ENCODE measurements at places on chromosomes 4 and X.

- no peak for DNase-seq
Measured at GRCh38 chr4:136680761-136681160, 851.5 kb downstream of the PCDH18 start.

DNA sequence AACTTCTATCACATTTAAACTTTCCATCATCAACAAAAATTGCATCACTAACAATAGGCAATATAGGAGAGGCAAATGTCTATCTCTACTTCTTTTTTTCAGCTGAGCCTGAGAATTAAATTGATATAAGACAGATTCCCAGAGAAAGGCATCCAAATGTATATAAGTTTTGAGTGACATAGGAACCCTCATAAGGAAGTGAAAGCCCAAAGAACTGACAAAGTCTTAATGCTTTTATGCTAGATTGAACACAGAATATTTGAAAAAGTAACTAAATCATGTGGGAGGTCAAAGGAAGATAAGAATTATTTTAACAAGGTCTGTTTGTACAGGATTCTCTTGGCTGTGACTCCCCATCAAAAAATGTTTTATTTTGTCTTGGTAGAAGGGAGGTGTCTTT is 714.9 kb downstream of the GRXCR1 start:
- DNase-seq = no peak

DNA sequence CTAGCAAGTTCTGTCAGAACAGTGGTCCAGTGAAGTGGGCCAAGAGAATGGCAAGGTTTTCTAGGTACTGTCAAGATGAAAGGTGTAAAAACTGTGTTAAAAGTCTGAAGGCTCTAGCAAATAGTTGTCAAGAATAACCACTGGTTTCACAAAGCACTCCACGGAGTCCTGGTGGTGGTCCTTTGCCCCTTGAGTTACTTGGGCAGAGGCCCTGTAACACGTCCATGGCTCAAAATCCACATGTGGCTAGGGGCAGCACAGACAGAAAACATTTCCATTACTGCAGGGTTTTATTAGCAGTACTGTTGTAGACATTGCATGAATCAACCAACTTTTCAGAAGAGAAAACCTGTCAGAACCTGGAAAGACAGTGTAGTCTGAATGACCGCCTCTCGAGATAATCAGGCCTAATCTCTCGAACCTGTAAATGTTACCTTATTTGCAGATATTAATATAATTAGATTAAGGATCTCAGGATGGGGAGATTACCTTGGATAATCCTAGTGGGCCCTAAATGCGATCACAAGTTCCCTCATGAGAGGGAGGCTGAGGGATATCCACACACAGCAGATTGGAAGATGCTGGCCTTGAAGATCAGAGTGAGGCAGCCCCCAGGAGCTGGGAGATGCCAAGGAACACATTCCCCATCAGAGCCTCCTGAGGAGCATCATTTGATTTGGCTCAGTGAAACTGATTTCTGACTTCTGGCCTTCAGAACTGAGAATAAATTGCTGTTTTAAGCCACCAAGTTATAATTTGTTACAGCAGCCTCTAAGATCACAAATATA is 34.7 kb downstream of the ERVMER34-1 start:
- no peak for DNase-seq

DNA sequence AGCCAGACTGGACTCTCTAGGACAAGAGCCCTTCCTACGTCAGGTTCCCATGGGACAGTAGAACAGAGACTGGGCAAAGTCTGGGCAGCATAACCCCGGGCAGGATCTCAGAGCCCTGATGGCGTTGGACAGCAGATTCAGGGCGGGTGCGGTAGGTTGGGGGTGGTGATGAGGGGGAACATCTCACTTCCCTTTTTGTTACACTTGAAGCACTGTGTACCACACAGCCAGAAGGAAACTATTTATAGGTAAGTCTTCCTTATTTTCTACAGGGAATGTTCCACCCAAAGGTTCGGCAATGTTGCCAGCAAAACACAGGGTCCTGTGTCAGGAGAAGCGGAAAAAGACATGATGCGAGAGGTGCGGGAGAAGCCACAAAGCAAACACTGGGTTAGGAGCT is 54.3 kb downstream of the TSC22D3 start:
- no peak for DNase-seq

- DNase-seq = no peak
Measured at GRCh38 chrX:132740316-132741123, 217.9 kb downstream of the HS6ST2 start.

DNA sequence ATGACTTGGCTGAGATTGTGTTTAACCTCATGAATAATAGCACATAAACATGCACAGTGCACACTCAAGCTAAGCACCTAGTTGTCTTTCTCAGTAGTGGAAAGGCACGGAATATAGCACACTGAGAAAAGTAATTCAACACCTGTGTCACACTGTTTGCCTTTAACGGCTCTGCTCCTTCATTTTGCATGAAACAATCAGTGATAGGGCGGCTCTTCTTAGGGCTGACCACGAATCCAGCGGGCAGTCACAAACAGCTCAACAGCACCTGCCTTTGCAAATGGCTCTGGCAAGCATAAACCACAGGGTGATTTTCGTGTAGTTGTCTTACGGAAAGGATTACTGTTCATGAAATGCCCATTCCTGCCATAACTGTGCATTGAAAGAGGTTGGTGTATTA is 954.0 kb upstream of the TENM3 start:
- no peak for DNase-seq

DNA sequence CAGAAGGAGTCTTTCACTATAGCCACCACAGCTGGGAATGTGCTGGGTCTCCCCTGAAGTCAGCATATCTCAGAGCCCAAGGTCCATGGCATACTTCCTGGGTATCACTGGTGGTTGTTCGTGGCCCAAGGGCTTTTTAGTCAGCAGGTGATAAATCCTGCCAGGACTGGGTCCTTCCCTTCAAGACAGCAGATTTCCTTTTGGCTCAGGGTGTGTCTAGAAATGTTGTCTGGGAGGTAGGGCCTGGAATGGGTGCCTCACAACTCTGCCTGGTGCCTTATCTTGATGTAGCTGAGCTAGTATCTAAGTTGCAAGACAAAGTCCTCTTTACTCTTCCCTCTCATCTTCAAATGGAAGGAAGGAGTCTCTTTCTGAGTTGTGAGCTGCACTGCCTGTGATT is 102.4 kb upstream of the TMLHE start:
- DNase-seq = no peak

GRCh38 chrX:134715930-134716619 is 57.8 kb upstream of the PLAC1 start:
- no peak for DNase-seq

GRCh38 chr4:85177092-85177491 is 210.6 kb upstream of the WDFY3 start:
- DNase-seq = no peak

DNA sequence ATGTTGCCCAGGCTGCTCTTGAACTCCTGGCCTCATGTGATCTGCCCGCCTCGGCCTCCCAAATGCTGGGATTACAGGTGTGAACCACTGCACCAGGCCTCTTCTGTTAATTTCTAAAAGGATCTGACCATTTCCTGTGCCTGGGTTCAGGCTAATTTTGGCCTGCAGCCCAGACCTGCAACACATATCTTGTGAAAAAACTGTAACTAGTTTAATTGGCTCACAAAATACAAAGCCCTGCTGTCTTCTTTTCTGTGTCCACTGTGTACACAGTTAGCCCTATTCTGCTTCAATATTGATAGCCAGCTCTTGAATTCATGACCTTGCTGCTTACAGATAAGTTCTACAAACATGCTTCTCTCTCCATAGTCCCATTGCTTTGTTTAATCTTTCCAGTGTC is 753.5 kb downstream of the PDHA2 start:
- no peak for DNase-seq

GRCh38 chrX:102517326-102517725 is 787 bp upstream of the TMSB15A start:
- DNase-seq = no peak

DNA sequence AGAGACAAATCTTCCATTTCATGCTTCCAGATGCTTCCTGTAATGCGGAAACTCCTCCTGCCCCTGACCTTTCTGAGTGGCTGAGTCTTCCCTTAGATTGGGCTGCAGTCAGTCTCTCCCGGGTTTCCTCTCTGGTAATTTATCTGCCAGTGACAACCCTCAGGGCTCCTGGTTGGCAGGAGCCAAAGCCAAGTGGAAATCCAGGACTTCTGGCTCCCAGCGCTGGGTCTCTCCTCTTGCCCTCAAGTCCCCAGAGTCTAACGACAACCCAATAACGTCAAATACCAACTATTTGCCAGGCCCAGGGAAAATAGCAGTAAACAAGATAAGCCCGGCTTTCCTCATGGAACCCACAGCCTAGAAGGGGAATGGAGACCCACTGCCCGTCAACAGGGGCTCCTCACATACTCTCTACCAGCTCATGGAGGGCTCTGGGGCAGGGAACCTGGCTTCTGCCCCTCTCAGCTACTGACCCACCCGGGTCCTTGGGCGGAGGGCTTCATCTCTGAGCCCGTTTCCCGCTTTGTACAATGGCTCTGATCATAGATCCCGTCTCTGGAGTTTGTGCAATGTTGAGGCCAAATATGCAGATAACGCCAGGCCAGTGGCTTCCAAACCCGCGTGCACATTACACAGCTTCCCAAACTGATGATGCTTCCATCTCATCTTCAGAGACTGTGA is 1.1 kb upstream of the TBC1D14 start:
- DNase-seq = no peak

DNA sequence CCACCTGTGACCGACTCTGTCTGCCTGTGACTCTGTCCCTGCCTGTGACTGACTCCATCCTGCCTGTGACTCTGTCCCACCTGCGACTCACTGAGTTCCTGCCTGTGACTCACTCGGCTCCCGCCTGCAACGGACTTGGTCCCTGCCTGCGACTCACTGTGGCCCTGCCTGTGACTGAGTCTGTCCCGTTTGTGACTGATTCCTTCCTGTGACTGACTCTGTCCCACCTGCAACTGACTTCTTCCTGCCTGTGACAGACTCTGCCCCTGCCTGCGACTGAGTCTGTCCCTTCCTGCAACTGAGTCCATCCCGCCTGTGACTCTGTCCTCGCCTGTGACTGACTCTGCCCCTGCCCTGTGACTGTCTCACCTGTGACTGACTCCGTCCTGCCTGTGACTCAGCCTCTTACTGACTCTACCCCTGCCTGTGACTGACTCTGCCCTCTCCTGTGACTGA is 9.6 kb upstream of the UVSSA start:
- DNase-seq = no peak

All from upper lobe of right lung (tissue), 1 donor.